ENCODE measurements at places on chromosomes 1 and 21. TPM values are rescaled to one million over a fixed set of nuclear protein-coding genes. Genes with fewer than 3 reads are reported as not detected.

Gene FHAD1
- total RNA-seq: 0.33 TPM

Gene SLAMF7
- 0.17 TPM for total RNA-seq

DNA sequence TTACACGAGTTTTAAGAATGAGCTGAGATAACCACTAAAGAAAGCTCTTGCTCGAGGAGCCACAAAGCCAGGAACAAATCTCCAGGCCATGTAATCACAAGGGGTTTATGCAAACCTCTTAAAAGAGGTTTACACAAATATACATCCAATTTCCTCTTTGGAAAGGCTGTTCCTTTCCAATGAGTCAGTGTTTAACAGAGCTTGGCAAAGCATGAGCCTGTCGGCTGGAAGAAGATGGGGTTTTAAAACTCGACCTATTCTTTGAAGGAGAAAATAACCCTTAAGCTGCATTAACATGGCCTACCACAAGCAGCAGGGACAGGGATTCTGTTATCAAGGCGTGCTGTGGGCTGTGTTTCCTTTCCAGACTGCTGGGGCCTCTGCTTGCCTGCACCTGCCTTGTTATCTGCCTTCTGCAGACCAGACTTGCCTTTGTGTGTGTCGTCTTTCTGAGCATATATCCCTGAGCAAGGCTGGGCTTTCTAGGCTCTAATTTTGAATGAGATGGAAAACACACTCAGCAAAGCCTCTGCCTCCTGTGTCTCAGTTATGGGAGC lies 40.6 kb upstream of the CYP2J2 start:
- no peak for DNase-seq

DNA sequence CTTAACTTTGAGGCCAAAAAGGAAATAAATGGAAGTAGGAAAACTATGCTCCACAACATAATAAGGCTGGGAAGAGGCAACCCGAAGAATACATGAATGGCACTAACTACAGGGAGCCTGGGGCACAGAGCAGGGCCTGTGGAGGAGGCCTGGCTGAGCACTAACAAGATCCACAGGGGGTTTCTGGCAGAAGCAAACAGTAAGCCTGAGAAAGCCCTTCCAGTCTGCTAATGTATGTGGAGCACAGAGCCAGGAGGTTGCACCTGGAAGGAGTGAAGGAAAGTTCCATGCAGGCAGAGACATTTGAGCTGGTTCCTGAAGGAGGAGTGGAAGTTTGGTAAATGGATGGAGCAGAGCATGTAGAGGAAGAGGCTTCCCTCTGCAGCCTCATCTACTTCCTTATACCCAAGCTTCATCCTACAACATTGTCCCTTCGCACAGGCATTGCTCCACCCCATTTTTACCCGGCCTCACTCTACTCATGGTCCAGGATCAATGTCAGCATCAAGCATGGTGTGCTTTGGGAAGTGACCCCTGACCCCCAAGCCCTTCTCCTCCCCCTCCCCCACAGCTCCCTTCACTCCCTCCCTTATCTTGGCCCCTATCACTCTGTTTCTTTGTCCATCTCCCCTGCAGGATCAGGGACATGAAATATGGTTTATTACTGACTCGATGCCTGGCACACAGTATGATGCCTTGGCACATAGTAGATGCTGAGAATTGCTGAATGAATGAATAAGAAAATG lies 23.3 kb downstream of the SHISA4 start:
- no peak for DNase-seq

DNA sequence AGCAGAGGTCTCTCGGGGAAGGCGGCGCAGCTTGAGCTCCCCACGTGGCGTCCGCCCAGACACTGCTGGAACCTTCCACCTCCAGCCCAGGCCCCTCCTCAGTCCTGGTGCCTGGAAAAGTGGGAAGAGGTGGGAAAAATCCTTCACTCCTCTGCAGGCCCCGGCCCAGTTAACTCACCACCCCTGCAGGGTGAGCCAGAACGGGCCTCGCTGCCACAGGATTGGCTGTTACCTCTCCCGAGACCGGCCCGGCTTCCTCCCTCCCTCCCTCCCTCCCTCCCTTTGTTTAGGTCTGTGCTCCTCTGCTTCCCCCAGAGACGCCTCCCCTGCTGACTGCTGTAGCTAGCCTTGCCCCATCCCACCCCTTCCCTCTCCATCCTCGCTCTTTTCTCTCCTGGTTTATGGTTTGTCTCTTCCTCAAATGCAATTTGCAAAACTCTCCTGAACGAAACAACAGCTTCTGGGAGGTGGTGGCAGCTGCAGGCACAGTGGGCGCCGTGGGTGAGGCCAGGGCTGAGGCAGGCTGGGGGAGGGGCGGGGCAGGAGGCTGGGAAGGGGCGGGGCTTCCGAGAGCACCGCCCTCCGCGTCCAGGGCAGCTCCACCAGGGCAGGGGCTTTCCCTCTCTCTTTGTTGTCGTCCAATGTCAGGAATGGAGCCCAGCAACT lies 6.5 kb downstream of the CAPN9 start:
- DNase-seq: peak; percentile 6

- no peak for DNase-seq
Observed at GRCh38 chr1:223188618-223189356, 45.7 kb upstream of the TLR5 start.

Gene IGSF9
- 21.9 TPM for total RNA-seq

DNA sequence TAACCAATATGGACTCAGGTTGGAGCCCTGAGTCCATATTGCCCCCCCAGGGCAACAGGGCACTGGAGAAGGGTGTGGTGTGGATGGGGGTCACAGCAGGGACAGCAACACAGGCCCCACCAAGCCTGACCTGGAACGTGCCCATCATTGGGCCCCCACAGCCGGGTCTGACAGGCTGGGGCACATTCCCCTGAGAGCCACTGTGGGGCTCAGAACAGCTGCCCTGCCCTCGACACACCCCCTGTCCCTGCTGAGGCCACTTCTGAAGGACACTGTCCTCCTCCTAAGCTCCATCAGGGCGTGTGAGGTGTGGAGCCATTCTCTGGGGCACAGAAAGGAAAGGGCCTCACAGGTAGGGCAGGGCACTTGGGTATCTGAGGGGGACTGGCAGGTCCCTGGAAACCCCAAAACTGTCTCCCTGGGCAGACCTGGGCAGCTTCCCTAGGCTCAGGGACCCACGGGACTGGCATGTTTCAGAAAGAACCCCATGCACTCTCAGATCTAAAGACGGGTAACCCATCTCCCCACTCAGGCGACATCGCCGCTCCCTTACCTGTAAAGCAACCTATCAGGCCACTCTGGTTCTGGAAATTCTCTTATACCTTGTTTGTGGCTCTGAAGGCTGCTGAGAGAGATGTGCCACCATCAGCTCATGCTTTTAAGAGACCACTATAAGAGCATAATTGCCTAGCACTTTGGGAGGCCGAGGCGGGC lies 95.5 kb downstream of the DMRTB1 start:
- no peak for DNase-seq

DNA sequence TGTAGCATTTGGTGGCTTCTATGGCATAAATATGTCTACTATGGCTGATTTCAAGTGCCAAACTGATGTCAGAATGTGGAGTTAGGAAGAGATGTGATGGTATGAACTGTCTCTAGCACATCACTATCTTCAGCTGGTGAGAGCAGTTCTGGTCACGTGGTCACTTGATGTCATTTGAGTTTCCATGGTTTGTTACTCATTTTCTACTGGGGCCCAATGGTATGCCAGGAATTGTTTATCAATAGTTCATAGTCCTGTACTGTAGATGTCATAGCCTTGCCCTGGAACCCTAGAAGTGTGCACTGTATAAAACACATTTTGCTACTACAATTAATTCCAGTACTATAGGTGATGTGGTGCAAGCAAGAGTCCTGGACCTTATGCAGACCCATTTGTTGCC lies 153.7 kb downstream of the PDE4B start:
- no peak for DNase-seq

DNA sequence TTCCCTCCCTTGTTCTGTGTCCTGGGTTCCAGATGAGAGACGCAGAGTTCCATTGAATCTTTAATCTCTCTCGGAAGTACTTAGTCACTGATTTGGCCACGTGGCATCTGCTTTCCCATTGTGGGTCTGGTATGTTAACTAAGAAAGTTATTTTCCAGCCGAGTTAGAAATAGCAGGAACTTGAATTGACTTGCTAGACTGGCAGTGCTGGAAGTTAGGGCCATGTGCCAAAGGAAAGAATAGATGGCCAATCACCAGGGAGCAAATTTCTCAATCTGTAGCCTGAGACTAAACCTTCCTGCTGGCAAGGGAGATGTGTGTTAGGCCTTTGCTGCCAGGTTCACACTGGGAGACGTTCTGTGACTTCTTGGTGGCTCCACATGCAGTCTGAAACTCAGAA lies 24.2 kb upstream of the SLFNL1 start:
- DNase-seq: peak; percentile 91

Gene S100A7A
- total RNA-seq: not detected

DNA sequence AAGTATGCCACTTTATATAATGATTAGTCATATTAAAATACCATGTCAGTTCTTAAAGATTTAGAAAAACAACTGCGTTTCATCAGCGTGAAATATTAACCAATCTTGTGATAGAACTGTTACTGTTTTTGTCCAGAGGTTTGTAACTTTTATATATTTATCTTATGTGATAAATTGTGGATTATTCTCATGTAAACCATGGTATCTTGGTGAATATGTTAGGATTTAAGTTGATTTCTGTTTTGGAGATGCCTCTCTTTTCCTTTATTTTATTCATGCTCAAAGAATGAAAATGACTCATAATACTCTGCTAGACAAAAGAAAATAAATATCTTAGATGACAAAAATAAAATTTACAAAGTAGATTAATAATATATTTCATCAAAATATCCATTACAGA lies 88.4 kb downstream of the ADGRL4 start:
- no peak for DNase-seq

Gene CNR2
- not detected for total RNA-seq

DNA sequence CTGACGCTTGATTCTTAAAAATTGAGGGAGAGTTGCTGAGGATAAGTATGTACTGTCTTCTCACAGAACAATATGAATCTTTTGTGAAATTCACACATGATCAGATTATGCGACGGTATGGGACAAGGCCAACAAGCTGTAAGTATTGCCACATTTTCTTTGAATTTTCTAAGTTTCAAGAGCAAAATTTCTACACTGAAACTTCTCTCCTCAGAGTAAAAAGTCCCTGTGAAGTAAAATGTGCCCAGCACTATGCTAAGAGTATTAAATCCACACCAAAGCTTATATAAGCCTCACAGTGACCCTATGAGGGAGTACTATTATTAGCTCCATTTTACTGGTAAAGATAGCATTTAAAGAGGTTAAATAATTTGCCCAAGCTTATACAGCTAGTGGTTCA lies 12.2 kb downstream of the AKIRIN1 start:
- no peak for DNase-seq

DNA sequence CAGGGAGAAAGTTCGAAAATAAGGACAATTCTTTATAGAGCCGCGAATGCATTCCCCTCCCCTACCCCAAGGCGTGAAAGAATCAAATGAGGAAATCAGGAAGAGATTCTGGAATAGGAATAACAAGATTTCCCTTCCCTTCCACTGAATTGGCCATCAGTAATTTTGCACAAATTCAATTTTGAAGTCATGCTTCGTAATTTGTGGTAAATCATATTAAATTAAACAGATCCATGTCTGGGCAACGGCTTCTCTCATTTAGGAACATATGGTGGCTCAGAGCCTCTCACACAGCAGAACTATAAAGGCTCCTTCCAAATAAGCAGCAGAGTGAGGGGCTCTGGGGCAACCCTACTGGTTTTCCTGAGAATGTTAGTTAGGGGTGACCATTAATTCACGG lies 152.9 kb downstream of the CLIC6 start:
- no peak for DNase-seq

- DNase-seq: no peak
Observed at GRCh38 chr21:36502365-36502764, 22.4 kb upstream of the CLDN14 start.

DNA sequence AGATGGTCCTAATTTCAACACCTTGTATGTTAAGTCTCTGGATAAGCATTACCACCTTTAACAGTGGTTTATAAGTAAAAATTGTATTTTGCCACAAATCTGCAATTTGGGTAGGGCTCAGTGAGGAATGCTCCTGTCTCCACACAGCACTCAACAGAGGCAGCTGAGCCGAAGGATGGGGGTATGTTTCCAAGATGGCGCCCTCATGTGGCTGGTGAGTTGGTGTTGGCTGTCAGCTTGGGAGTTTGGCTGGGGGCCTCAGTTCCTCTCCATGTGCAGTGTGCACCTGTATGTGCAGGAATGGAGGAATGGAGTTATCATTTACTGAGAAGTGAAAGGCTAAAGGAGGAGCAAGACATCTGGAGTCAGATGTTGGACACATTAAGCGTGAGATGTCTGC lies 136.8 kb downstream of the GABPA start:
- DNase-seq: no peak

- DNase-seq: no peak
Observed at GRCh38 chr1:27109103-27109822, 45.7 kb downstream of the SLC9A1 start.

DNA sequence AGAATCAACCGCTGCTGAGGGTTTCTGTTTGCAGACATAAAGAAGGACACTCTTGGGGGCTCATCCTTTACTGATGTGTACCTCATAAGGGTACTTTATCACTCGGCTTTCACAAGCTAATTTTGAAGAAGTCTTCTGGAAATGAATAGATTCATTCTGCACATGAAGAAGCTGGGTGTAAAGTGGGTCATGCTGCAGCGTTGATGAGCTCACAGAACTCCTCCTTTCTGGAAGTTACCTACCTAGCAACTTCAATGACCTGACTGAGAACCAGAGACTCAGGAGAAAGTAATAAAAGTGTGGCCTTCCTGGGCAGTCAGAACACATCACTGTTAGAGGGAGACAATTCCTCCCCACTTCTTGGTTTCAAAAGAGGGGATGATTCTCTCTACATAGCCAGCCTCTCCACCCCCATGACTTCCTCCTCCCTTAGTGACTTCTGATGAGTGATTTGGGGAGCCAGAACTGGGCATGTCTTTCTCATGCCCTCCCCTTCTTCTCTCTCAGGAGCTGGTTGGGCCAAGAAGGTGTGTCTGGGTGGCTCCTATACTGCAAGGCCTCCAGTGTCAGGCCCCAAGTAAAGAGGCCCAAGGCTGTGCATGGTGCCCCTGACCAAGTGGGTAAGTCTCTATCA lies 27.0 kb downstream of the PCNX2 start:
- DNase-seq: no peak

DNA sequence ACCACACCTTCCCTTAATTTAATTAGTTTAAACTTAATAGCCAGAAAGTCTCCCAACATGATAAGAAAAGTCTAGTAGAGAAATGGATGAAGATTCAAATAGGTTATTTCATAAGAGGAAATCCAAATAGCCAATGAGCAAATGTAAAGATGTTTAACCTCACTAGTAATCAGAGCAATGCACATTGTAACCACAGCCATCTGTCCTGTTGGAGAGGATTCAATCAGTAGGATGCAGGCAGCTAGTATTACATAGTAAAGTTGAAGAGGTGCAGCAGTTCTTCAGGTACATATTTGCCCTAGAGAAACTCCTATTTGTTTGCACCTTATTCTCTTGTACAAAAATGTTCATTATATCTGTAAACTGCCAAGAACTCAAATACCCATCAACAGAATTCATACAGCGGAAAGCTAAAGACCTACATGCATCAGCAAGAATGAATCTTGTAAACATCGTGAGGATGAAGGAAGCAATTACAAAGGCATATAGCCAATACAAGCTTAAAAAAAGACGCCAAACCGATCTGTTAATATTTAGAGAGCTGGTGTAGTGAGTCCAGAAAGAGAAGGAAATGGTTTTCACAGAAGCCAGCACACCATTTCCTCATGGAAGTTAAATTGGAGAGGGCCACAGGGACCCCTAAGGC lies 27.9 kb downstream of the DIP2A start:
- DNase-seq: no peak
